Lower lobe of right lung (tissue), 2 donors: ENCODE measurements at places on chromosomes 7 and 10. TPM values are rescaled to one million over a fixed set of nuclear protein-coding genes. Genes with fewer than 3 reads are reported as not detected.

- DNase-seq = no peak
Observed at GRCh38 chr7:4040109-4040928, 641.8 kb upstream of the FOXK1 start.

GJD4 gene
- total RNA-seq = not detected

TSPAN12 gene
- 43.6 TPM for total RNA-seq

GDF10 gene
- 14.5 TPM for total RNA-seq

ANKRD61 gene
- total RNA-seq = not detected

DNA sequence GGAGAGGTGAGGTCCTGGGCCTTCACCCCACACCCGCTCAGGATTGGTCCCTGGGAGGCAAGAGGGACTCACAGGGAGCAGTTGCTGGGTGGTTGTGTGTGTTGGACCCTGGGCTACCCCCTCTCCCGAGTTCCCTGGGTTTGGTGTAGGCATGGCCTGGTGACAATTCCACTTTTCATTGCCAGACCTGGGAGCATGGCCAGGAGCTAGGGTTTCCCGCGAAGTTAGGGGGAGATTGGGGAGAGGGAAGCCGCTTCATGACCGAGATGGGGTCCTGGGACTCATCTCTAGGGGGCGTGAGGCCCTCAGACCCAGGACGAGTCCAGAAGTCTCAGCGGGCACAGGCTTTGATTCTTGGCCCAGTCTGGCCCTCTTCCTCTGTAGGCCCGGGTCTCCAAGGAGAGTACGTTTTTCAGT lies 606 bp downstream of the PALD1 start:
- DNase-seq = no peak

GRCh38 chr10:60629332-60629731 lies 148.9 kb upstream of the CDK1 start:
- no peak for DNase-seq

DNA sequence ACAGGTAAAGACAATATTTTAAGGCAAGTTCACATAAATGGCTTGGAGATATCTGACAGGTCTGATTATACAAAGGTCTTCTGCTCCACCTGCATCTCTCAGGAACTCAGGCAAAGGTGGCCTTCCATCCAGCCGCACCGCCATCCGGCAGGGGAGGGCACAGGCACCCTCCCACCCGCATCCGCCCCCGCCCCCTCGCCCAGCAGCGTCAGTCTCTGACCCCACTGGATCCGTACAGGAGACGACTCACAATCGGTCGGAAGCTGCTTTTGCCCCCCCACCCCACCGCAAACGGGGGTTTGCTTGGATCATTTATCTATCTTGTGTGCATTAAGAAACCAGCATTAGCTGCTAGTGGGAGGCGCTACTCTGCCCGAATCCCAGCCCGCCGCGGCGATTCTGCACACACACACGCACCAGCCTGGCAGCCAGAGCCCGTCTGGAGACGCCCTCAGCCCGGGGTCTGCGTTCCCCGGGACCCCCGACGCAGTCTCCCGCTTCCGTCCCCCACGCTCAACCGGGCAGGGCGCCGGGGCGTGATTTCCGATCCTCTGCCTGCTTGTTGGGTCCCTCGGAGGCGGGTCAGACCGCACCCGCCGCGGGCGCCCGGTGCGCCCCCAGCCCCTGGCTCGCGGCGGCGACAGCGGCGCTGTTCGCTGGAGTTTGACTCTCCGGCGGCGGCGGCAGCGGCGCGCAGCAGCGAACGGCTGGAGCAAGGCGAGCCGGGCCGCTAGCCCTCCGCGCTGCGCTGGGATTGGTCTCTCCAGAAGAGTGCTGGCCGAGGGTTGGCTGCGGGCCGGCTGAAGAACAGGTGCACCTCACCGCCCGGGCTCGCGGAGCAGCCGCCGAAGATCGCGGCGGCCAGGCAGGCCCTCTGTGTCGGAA lies 820 bp upstream of the NRG3 start:
- DNase-seq = peak; percentile 83

- DNase-seq = no peak
Observed at GRCh38 chr10:14674376-14675050, 100.2 kb downstream of the FAM107B start.

DNA sequence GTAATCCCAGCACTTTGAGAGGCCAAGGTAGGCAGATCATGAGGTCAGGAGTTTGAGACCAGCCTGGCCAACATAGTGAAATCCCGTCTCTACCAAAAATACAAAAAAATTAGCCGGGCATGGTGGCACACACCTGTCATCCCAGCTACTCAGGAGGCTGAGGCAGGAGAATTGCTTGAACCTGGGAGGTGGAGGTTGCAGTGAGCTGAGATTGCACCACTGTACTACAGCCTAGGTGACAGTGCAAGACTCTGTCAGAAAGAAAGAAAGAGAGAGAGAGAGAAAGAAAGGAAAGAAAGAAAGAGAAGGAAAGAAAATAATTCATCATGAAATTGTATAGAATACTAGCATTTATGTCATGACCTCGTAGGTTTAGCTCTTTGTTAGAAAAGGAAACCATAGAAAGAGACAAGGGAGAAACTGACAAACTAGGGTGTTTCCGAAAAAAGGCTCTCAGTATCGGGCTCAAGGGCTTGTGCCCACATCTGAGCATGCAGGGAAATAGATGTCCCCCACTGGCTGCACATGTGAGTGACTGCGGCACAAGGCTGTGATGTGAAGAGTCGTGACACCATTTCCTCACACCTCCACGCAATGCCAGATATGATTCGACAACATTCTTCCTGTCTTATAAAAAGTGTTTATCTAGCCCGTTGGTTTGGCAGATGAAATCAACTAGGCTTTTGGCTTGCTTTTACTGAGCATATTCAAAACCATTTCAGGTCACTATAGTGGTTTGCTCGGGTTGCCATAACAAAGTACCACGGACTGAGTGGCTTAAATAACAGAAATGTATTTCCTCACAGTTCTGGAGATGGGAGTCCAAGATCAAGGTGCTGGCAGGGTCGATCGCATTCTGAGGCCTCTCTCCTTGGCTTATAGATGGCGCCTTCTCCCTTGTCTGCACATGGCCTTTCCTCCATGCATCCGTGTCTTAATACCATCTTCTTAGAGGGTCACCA lies 2.0 kb downstream of the SRGN start:
- DNase-seq = no peak

SEMA3E gene
- 8.8 TPM for total RNA-seq

DNA sequence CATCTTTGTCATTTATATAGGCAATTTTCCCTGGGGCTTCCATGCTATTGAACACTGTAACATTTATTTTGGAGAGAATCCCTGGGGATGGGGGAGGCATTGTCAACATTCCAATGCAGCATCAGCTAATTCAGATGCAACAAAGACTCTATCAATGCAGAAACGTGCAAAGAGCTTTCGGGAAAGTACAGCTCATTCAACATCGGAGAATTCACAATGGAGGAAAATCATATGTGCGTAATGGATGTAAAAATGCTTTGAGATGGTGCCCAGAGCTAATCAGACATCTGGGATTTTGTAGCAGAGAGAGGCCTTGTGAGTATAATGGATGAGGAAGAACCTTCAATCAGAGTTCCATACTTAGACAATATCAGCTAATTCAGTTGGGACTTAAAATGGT lies 28.3 kb upstream of the FIS1 start:
- no peak for DNase-seq

DNA sequence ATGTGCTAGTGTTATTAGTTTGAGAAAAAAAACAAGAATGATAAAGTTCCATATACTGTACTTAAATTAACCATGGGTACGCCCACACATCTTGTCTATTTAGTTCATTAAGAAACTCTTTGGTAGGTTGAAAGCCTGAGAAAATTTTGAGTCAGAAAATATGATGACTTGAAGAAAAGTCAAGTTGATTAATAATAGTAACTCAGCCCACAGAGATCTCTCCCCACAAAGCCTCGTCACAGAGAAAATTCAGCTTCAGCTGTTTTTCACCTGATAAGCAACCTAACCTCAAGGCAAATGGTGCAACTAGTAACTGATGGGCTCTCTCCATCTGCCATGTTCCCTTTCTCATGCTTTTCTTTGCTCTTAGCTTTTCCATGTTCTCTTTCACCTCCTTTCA lies 1021.6 kb downstream of the GATA3 start:
- DNase-seq = no peak

PRKAR1B gene
- total RNA-seq = 16.8 TPM

SAP25 gene
- total RNA-seq = 10.6 TPM

GRCh38 chr10:43057231-43057711 lies 19.6 kb upstream of the RET start:
- peak; percentile 14 for DNase-seq

CYP2C19 gene
- not detected for total RNA-seq

CCL26 gene
- not detected for total RNA-seq

DNA sequence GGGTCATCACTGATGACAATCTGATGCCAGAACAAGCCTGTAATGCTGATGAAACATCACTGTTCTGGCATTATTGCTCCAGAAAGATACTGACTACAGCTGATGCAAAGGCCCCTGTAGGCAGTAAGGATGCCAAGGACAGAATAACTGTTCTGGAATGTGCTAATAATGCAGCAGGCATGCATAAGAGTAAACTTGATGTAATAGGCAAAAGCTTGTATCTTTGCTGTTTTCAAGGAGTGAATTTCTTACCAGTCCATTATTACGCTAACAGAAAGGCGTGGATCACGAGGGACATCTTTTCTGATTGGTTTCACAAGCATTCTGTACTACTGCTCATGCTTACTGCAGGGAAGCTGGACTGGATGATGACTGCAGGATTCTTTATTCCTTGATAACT lies 18.7 kb downstream of the LCOR start:
- DNase-seq = no peak

DNA sequence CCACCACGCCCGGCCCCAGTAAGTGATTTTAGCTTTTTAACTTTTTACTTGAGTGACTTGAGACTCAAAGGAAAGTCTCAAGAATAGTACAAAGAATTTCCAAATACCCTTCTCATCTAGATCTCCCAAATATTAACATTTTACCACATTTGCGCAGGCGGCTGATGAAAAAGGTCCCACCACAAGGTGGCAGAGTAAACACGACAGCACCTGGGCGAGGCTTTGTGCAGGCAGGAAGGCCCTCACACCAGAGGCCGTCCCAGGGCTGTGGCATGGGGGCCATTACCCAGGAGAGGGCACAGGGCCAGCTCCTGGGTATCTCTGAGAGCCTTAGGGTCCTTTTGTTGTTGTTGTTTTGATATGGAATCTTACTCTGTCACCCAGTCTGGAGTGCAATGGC lies 50.0 kb upstream of the WIPI2 start:
- DNase-seq = no peak

UNC5B gene
- total RNA-seq = 22.2 TPM

GRCh38 chr10:119969609-119970008 lies 77.1 kb downstream of the SEC23IP start:
- DNase-seq = no peak

OR6V1 gene
- total RNA-seq = not detected

- no peak for DNase-seq
Observed at GRCh38 chr7:27532314-27532713, 130.4 kb downstream of the HIBADH start.

- no peak for DNase-seq
Observed at GRCh38 chr7:38842746-38843145, 66.2 kb downstream of the VPS41 start.

GRCh38 chr10:91550021-91550420 lies 82.8 kb downstream of the PPP1R3C start:
- no peak for DNase-seq

DNA sequence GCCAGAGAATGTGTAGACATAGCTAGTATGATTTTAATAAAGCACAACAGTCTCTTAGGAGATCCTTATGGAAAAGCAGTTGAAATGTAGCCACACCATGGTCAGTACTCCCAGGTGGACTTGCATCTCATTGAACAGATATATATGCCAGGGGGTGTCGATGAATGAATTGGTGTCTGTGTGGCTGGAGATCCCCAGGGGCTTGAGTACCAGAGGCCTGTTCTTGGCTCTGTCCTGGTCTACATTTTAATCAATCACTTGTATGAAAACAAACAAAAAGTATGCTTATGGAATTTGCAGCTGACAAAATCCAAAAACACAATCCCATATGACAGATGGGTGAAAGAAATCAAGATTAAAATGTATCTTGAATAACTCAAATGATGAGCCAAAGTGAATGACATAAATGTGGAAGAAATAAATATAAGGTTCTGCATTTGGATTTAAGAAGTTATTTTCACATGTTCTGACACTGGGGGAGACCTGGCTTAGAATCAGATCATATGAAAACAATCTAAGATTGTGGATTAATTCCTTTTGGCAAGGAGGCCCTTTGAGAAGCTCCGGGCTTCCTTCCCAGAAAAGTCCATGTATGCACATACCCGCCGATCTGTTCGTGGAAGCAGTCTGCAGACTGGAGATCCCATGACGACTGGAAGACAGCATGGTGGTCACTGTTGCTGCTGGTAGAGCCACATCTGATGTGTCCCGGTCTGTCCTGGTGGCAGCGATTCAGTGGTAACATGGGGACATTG lies 15.6 kb downstream of the CLEC2L start:
- DNase-seq = no peak

DNA sequence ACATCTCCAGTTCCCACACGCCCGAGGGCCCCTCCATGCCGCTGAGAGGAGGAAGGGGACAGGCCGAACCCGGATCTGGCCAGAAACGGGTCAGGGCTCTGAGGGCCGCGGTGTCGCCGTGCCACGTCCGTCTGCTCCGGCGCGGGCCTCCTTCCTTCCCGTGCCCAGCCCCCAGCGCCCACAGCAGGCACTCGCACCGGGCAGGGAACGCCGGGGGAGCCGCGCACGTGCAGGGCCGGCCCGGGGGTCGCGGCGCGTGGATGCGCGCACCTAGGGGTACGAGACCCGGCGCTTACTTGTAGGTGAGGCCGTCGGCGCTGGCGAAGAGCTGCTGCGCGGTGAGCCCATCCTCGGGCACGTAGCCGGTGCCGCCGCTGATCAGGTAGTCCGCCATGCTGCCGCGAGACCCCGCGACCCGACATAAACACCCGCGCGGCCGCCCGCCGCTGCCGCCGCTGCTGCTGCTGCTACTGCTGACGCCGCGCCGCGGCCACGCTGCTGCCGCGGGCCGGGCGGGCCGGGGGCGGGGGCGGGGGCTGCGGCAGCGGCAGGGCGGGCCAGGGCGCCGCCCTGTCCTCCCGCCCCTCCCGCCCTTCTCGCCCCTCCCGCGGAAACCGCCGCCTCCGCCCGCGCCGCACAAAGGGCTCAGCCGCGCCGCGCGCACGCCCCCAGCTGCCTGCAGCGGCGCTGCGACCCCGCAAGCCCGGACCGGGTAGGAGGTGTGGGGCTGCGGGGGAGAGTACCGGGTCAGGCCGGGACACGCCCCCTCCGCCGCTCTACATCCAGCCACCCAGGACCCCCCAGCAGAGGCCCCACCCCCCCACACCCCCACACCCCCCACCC lies 4.1 kb downstream of the IMPDH1 start:
- DNase-seq = peak; percentile 70

MKX gene
- 1.6 TPM for total RNA-seq

FZD1 gene
- 20.1 TPM for total RNA-seq

DNA sequence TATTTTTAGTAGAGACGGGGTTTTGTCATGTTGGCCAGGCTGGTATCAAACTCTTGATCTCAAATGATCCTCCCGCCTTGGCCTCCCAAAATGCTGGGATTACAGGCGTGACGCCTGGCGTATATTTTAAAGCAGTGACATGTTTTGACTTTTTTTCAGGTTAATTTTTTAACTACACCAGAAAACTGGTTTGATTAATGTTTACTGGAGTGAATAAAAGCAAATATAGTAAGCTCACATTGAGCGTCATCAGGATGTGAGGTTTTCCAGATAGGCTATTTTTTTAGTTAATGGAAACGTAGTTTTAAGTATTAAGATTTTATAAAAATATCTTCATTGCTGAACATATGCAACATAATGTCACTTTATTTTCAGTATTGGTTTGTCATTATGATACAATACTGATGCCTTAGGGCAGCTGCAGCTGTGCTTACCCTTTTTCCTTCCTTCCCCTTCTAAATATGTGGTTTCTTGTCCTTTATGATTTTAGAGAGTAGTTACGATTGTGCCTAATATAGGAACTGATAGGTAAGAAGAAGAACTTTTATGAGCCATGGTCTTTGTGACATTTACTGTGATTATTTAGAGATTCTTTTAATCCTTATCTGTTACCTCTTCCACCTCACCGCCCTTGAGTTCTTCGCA lies 37.3 kb downstream of the TMEM60 start:
- DNase-seq = no peak
